ENCODE measurements at places on chromosomes 7 and 10. TPM values are rescaled to one million over a fixed set of nuclear protein-coding genes. Genes with fewer than 3 reads are reported as not detected.

AGAP9 gene
- total RNA-seq = 11.2 TPM

DNA sequence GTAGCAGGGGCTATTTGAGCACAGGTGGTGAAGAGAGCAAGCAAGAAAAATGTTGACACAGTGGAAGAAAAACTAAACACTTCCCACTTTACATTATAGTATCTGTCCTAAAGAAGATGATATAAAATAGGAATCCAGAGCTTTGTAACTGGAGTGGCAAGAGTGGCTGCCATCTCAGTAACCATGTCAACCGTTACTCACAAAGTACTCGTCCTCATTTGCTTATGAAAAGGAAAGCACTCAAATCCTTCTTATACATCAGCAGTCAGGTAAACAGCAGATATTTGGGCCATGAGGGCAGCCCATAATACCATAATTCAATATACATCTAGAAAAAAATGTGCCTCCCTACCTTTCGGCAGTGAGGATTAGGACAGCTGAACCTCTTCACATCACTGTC lies 70.1 kb downstream of the RNF216 start:
- no peak overlapping the region for H3K27ac ChIP-seq
- H3K27me3 ChIP-seq = no peaks in the 10 kb centered on the region
- DNase-seq = no peak
- H3K36me3 ChIP-seq = peaks cover 99% of the 10 kb centered on the region

CYP26C1 gene
- not detected for total RNA-seq

- no peak overlapping the region for H3K27ac ChIP-seq
- peak; percentile 43 for DNase-seq
- no peaks in the 10 kb centered on the region for H3K27me3 ChIP-seq
- no peak overlapping the region for H3K4me3 ChIP-seq
- no peaks in the 10 kb centered on the region for H3K36me3 ChIP-seq
- no peaks in the 10 kb centered on the region for H3K4me1 ChIP-seq
These were observed 38.7 kb downstream of the INSYN2A start for GRCh38 chr10:127157506-127158200.

All from stomach (tissue), 19 donors.